ENCODE measurements at places on chromosomes 3 and 15. TPM values are rescaled to one million over a fixed set of nuclear protein-coding genes. Genes with fewer than 3 reads are reported as not detected.

IL16 gene
- 0.18 TPM for total RNA-seq

ISLR gene
- total RNA-seq, result under 0.01 TPM

CLDN16 gene
- total RNA-seq, result under 0.01 TPM

KBTBD12 gene
- total RNA-seq, result not detected

TMEM207 gene
- total RNA-seq, result not detected

EDEM1 gene
- 23.5 TPM for total RNA-seq

DNA sequence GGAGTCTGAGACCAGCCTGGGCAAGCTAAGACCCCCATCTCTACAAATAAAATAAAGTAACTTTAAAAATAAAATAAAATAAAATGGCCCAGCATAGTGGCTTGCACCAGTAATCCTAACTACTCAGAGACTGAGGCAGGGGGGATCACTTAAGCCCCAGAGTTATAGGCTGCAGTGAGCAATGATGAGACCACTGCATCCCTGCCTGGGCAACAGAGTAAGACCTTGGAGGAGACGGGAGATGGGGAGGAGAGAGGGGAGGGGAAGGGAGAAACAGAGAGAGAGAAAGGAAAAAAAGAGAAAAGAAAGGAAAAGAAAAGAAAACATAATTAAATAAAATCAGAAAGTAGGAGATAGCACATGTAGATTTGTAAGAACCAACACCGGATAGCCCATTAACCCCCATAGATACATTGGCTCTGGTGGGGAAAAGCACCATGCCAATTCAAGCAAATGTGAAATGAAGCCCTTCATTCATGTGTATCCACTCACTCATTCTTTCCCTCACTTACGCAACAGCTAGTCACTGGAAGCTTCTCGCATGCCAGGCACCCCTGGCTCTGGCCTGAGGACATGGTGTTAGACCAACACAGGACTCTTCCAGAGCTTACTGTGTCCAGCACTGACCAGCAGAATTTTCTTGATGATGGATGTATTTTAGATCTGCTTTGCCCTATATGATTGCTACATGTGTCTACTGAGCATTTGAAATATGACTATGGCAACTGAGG is 183.2 kb downstream of the MAGI1 start:
- peak; percentile 45 for DNase-seq

GRCh38 chr3:187521546-187521945 is 148.6 kb downstream of the SST start:
- no peak for DNase-seq

DNA sequence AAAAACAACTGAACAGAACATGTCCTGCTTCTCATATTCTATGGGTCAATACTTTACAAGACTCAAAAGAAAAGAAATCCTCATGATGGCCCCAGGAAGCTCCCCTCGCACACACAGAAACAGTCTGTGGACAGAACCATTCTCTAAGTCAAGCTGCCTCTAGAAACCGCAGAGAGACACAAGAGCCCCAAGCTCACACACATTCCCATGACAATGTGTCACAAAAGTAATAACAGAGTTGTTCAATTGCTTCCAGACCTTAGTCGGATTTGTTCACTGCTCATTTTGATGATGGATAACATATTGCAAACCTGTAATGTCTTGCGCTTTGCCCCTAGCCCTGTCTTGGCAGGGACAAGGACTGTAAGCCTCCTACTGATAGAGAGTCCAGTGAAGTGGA is 60.9 kb downstream of the UMPS start:
- peak; percentile 17 for DNase-seq

DNA sequence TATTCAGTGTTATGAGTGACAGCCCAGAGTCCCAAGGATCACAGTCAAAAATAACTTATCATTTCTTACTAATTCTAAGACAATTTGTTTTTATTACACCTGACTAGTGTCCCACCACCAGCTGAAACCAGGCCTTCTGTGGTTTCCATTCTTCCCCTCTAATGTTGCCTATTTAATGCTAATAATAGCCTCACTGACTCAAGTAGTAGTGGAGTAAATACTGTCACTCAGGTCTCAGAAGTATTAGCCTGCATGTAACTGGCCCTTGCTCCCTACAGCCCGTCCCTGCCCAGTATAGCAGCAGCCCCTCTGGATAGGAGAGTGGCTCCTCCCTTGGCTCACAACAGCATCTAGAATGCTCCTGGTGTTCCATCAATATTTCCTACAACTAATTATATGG is 665.5 kb downstream of the NTRK3 start:
- DNase-seq, result no peak

DNA sequence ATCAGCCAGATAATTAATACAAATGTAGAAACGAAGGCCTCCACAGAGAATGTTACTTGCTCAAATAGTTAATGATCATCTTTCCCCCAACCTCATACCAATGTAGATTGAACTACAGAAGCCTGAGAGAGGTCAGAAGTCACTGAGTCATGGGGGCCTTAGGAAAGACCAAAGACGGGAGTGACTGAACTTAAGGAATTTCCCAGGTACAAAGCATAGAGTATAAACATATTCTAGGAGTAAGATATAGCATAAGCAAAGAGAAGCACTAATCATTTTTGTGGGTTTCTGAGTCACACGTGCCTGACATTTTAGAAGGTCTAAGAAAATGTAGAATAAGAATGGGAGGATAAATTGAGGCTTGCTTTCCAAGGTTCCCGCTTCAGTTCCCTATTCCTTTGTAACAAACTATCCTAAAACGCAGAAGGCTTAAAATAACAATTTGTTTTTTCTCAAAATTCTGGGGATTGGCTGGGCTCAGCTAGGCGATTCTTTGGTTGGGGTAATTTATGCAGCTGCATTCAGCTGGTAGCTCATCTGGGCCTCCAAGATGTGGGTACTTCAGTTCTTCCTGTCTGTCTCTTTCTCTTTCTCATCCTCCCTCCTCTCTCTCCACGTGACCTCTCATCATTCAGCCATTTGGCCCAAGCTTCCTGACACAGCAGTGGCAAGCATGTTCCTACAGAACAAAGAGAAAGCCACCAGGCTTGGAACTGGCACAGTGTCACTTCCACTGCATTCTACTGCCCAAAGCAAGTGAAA is 422.6 kb downstream of the FOXP1 start:
- peak; percentile 92 for DNase-seq

DNA sequence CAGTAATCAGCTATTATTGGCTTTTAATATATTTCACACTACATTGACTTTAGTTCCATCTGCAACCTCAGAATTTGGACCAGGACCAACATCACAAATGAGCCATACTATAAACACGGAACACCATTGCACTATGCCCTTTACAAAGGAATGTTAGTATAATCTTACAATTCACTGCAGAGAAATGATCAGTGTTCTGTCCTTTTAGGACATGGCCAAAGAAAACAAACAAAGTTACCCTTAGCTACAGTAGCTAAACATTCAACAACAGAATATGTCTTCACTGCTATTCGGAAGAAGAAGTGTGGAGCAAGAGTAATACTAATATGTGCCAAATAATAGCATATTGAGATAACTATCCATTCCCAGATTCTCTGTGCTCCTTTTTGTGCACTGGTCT is 90.4 kb downstream of the NAALADL2 start:
- DNase-seq, result peak; percentile 97

DNA sequence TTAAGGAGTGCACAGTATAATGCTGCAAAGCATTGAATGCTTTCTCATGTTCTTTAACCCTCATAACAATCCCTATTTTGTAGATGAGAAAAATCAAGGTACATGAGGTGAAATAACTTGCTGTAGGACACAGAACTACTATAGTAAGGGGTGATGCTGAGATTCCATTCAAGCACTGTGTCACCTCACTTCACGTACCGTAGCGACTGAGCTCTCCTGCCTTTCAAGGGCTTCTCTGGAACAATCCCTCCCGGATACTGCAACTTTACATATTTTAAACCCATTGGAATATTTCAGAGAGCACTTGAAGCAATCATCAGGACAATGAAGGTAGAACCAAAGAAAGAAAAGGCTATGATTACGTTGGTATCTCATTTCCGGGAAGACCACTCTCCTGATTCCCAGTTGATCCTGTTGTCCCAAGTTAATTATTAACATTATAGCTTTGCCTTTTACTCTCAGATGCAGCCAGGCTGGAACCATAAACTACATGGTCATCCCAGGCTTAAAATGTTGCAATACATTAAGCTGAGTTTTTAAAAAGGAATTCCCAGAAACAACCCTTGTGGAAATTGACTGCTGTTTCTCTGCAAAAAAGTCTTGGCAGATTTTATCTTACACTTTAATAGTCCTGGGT is 252.2 kb upstream of the IGF1R start:
- DNase-seq, result no peak

DNA sequence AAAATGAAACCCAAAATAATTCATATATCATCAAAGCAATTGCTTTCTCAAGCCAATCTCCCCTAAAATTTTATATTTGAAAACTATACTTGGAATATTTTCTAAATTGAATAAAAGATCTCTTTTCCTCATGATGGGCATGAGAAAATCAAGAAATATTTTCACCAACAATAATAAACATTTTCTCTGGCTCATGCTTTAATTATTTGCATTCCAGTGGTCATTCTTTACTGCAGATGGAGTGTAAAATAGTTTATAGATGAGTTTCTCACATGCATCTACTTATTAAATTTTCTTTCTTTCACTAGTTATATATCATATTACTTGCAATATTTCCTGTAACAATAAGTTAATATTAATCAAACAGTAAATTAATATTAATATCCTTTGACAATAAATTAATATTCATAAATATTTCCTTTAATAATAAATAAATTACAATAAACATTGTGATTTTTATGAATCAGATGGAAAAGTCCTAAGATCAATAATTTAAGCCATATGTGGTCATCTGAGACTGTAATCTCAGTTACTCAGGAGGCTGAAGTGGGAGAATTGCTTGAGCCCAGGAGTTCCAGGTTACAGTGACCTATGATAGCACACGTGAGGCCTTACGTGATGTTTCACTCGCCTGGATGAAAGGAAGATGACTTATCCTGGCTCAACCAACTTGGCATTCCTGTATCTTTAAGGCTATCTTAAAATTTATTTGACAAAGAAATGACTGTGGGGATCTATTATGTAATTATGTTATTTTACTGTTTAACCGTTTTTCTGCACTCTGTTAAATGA is 958.8 kb downstream of the ZPLD1 start:
- DNase-seq, result peak; percentile 71

DNA sequence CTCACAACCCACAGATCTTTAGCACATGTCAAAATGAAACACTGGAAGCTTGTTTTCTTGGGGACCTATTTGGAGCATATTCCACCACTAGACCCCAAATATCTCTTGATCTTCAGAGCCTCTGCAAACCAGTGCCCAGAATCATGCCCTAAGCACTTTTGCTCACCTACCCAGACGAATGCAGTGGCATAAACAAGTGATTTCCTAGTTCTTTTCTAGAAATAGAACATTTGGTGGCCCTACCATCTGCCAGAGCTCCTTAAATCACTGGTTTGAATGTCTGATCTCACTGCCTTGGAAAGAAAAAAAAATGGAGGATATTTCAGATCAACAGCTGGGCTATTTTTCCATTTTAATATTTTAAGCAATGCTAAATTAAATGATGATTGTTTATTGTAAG is 5.3 kb downstream of the ZIC4 start:
- no peak for DNase-seq

GRCh38 chr3:140555666-140556065 is 122.2 kb upstream of the TRIM42 start:
- DNase-seq, result no peak

GRCh38 chr3:85576091-85576690 is 617.4 kb downstream of the CADM2 start:
- peak; percentile 55 for DNase-seq

DNA sequence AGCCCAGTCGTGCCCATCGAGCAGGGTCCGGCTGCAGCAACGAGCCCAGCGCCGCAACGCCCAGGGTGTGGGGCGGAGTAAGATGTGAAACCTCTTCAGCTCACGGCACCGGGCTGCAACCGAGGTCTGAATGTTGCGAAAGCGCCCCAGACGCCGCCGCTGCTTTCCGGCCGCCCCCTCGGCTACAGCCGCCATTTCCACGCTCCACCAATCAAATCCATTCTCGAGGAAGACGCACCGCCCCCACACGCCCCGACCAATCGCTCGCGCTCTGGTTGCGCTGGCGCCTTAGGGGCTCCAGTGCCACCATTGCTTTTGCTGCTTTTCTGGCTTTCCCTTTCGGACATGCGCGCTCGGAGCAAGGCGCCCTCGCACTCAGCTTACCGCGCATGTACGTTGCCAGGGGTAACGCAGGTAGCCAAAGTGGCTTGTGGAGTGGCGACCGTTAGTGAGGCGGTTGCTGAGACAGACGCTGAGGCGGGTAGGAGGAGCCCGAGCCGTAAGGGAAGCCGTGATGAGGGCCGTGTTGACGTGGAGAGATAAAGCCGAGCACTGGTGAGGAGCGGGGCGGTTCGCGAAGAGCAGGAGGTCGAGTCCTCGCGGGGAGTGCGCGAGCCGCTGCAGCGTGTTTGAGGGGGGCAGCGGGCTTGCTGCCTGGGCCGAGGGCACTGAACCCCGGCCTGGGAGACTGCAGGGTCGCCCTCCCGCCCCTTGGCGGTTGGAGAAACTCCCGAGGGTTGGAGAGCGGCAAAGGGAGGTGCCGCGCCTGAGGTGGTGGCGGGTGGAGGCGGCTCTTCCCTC is at the start of the genes IFT122 and MBD4:
Gene IFT122 (plus strand): TSS at position 408 of the 801 bp plus-strand sequence. CDS start 107 bp downstream, at position 515.
Gene MBD4 (minus strand): TSS at position 132 of the 801 bp plus-strand sequence. CDS start 115 bp downstream, at position 17.
- peak; percentile 100 for DNase-seq

Measured in IMR-90 (cell line).